ENCODE measurements at places on chromosomes 2 and 18.

GRCh38 chr2:197497326-197497725 is 2.3 kb downstream of the HSPD1 start:
- DNase-seq: no peak

GRCh38 chr2:69581774-69582581 is 61.6 kb downstream of the AAK1 start:
- no peak for DNase-seq

GRCh38 chr18:35073186-35074105 is 32.2 kb downstream of the MAPRE2 start:
- DNase-seq: no peak

GRCh38 chr2:104858006-104858978 is 4.4 kb downstream of the POU3F3 start:
- DNase-seq: peak; percentile 35

DNA sequence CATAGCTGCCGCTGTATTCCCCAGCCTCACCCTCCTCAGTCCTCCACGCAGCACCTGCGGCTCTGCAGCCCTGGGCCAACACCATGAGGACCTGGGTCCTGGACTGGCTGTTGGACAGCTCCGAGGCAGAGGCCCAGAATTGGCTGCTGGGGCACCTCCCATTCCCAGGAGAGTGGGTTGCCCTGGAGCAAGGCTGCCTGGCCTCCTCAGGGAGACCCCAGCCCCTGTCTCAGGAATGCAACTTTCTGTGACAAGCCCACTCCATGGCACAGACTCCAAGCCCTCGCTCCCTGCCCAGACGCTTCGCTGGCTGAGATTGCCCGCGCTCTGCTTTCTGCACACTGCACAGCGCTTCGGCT is 33.0 kb downstream of the CYP26B1 start:
- DNase-seq: no peak

DNA sequence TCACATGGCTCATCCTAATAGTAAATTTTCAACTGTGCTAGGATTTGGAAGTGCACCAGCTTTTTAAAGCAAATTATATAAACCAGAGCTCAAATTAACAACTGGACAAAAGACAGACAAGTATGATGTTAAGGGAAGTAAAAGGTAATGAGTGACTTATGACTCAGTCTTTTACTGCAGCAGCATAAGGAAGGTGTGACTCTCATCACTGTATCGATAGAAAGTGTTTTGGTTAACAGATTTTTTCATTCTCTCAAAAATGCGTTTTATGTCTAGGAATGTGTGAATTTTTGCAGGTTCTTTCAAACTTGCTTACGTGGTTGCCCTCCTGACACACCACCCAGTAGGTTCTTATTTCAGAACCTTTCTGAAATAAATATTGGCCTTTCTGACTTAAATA is 244.2 kb upstream of the BOD1L2 start:
- no peak for DNase-seq

DNA sequence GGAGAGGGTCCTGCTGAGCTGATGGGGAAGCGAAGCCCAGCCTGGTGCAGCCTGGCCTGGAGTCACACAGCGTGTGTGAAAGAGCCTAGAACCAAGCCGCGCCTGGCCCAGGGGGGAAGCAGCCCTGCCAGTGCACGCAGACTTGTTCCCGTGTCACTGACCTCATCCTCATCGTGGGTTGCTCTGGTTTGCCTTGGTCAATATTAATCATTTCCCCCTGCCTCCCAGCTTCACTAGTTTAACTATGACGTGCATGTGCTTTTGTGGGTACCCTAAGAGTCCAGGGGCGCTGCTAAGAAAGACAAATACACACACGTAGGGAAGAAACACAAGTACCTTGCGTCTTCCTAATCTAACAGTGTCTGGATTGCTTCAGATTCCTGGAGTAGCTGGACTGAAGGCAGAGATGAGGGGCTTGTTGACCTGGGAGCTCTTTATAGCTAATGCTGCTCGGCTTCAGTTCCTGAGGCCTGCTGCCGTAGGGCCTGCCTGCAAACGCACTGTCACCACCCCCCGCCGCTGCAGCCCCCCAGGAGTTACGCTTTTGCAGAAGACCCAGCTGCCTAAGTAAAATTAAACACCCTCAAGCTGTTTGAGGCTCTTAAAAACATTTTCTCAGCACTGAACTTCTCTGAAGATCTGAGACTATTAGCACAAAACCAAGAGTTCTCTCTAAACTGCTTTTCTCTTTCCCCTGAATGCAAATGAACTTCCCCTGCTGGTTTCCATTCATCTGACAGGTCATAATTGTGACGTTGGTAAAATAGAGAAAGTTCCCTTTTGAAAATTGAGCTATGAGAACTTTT is 159.2 kb downstream of the FAM210A start:
- DNase-seq: no peak

GRCh38 chr18:79935499-79935898 is 16.0 kb downstream of the SLC66A2 start:
- DNase-seq: no peak

GRCh38 chr18:79449551-79450288 is 54.0 kb downstream of the NFATC1 start:
- no peak for DNase-seq

GRCh38 chr2:189253836-189254235 is 74.3 kb upstream of the COL5A2 start:
- DNase-seq: peak; percentile 24

GRCh38 chr2:63044362-63045327 is 6.0 kb upstream of the OTX1 start:
- DNase-seq: no peak

DNA sequence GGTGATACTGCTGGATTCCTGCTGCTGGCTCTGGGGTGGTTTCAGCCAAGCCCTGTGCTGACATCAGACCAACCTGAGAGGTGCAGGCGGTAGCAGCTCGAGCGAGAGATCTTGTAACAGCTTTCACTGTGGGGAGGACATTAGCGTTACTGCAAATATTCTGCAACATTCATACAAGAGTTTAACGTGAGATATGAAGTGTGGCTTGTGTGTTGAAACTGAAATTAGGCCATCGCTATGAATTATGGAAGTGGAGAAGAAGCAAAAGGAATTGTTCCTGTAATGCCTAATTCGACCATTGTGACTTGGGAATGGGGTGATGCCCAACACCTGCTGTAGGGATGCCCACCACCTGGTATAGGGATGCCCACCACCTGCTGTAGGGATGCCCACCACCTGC is 6.5 kb upstream of the MLPH start:
- no peak for DNase-seq

DNA sequence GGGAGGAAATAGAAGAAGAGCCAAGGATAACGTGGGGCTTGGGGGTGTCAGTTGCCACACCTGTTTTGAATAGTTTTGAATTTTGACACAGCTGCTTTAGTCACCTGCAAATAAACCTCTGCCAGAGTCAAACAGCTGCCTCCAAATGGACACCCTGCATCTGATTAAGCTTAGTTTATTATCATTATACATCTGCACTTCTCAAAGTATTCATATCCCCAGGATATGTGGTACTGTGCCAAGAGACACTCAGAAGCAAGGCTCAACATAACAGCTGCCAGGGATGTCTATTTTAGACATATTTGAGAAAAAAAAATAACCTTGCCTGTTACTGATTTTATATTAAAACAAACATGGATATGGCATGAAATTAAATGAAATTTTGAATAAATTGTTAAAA is 122.5 kb upstream of the WDR75 start:
- DNase-seq: no peak

DNA sequence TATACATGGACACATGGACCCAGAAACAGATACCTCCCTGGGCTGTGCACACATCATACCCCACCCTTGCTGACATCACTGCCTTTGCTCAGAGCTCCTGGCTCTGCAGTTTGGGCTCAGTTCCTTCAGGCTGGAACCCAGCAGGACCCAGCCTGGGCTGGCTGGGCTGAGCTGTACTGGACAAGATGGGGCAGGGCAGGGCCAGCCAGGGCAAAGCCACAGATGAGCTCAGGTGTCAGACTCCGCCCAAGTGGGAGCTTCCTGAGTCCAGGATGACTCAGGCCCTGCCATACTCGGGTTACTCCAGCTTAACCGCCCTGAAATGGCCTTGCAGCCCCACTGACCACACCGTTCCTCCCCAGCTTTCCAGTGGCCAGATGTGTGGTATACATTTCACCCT is 284.9 kb downstream of the OSR1 start:
- peak; percentile 18 for DNase-seq

GRCh38 chr2:134792186-134792585 is 46.2 kb upstream of the ACMSD start:
- no peak for DNase-seq

DNA sequence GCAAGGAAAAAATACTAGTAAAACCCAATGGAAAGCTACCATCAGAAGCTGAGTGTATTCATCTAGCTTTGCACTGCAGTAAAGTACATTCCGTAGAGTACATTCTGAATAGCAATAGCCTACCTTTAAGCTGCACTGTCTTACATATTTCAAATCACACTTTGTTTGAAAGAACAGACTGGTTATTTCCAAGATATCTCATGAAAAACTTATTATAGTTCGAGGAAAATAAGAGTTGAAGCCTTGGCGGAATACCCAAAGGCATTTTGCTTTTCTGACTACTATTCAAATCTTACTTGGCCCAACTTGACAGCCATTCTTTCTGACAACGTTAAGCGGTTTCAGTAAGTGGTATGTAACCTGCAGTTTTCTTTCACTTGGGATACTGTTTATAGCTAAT is 177.6 kb downstream of the NRXN1 start:
- no peak for DNase-seq

- no peak for DNase-seq
Observed at GRCh38 chr18:35573531-35573930, 8.0 kb upstream of the GALNT1 start.

DNA sequence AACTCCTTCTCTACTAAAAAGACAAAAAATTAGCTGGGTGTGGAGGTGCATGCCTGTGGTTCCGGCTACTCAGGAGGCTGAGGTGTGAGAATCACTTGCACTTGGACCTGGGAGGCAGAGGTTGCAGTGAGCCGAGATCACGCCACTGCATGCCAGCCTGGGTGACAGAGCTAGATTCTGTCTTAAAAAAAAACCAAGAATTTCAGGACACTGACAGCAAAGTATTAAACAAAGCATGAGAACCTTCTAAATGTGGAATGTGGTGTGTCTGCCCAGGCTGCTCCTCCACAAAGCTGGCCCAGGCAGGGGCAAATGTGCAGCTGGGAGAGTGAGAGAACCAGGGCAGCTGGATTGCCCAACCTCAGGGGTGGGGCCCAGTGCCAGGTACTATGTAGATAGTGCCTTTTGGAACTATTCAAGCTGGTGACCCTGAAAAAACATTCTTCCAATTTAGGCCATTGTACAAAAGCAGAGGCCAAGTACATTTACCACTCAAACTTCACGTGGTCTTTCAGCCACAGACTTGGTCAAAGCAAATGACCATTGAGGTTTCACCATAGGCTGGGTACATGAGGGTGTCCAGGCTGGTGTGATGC is 6.7 kb upstream of the UGT1A5 start:
- no peak for DNase-seq
